ENCODE measurements at places on chromosomes 13 and 19. TPM values are rescaled to one million over a fixed set of nuclear protein-coding genes. Genes with fewer than 3 reads are reported as not detected.

GRCh38 chr13:69194130-69194529, 913.5 kb upstream of the ATXN8OS start:
- DNase-seq: no peak

- no peak for DNase-seq
Measured at GRCh38 chr19:54391589-54392061, 23.6 kb upstream of the TTYH1 start.

DNA sequence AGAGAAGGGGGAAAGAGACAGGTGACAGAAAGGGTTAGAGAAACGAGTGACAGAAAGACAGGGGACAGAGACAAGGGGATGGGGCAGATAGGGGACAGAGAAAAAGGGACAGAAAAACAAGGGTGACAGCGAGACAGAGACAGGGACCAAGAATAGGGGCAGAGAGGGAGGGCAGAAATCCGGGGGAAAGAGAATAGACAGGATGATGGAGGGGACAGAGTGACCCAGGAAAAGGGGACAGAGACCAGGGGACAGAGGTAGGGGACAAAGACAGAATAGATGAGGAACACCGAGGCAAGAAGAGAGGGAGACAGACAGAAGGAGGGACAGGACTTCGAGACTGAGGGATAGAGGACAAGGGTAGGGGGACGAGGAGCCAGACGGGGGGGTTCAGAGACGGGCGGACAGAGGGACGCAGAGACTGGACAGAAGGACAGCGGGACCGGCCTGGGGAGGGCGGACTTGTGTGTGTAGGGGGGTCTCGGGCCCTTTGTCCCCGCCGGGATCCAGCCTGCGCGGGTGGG, 593 bp downstream of the CADM4 start:
- no peak for DNase-seq

GRCh38 chr19:8361921-8362793, 1.8 kb upstream of the ANGPTL4 start:
- DNase-seq: peak; percentile 95

Gene KLF1
- not detected for total RNA-seq
